ENCODE measurements at places on chromosomes 1 and 21. TPM values are rescaled to one million over a fixed set of nuclear protein-coding genes. Genes with fewer than 3 reads are reported as not detected.

Gene HPCA
- total RNA-seq: 1.8 TPM

GRCh38 chr1:30809514-30810263 is 52.1 kb upstream of the LAPTM5 start:
- DNase-seq: no peak

DNA sequence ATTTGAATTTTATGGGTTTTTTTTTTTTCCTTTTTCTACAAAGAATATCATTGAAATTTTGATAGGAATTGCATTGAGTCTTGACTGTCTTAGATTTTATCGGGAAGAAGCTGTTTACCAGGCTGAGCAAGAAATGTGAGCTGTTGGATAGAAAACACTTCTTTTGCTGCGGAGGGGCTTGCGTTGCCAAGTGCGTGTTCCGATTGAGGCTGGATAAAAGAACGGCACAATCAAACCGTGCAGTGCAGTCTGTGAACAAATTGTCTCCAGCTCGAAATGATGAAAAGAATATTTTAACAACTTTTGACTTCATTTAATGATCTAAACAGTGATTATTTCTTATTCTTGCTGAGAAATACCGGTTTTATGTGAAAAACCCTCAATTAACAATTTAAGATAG is 149.4 kb downstream of the RYR2 start:
- DNase-seq: no peak

Gene PLA2G2C
- not detected for total RNA-seq

Gene KCNK1
- total RNA-seq: 24.5 TPM

DNA sequence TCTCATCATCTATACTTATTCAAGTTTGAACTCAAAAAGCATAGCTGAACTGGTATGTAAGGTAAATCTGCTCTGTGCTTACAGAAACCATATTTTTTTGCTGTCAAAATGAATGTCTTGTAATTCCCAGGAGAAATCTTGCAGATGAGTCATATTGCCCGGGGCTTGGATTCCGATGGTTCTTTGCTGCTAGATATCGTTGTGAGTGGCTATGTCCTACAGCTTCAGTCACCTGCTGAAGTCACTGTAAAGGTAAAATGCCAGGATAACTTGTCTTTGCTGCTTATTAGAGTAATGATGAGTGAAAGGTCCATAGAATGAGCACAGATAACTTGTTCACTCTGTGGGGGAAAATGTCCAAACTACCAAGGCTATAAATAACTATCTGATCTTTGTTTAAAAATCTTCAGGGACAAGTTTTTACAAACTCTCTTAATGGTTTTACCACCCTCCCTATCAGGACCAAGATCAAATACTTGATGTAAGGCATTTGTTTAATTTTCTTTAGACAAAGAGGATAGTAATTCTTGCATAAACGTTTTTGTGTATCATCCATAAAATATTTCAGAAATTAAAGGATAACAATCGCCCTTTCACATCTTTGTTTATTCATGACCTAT is 222.3 kb downstream of the TPR start:
- DNase-seq: no peak

DNA sequence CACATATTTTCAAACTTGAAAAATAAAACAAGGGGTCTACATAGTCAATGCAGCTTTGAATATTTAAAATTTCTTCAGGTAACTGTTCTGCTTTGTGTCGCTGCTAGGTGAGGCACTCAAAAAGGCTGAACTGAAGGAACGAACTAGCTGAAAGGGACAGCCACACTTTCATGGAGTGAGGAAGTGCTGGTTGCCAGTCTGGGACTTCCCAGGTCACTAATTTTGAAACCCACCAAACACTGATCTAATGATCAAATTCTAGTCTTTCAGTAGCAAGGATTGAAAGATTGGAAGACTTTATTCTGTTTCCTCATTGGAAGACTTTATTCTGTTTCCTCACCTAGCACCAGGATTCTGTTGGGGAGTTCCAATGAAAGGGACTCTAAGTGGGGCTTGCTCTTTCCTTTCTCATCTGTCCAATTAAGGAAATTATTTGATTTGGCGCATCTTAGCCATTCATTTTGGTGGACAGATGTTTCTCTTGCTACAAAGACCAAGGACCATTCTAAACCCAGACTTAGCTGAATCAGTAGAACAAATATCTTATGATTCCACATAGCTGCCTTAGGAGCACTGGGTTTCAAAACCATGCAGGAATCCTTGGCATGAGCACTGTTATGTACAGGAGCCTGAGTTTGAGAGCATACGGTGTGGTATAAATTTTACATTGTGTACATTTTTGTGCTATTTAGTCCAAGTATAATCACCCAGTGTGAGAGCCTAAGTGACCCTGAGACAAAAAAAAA is 10.9 kb upstream of the ARID1A start:
- DNase-seq: no peak

- DNase-seq: no peak
These were observed 4.1 kb upstream of the TRAF3IP3 start for GRCh38 chr1:209751627-209752231.

Gene C1orf105
- not detected for total RNA-seq

DNA sequence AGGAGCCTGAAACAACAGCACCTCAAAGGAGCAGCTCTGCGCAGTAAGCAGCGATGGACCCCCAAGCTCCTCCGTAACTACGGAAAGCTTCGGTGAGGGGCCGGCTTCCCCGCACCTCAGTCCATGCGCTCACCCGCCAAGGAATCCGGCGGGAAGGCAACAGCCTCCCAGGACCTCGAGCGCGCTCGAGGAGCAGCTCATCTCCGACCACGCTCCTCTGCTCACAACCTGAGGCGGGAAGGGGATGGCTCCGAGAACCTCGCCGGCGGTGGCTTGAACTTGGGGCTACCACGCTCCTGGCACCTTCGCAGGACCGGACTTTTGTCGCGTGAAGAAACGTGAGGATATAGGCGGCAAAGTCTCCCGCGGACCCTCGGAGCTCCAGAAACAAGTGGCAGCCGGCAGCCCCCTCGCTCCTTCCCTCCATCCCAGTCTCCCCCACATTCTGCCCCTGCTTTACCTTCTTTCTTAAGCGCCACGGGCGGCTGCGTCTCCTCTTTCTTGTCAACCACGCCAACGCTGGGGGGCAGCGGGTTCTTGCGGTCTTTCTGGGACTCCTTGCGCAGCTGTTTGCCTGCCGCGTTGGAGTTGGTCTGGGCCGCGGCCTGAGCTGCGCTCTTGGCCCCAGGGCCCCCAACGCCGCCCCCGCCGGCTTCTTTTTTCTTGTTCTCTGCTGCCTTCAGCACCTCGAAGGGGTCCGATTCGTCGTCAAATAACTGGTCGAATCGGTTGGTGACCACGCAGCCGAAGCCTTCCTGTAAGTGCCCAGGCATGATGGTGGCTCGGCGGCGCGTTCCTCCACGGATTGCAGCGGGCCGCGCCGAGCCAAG is 459 bp downstream of the SERBP1 start:
- DNase-seq: no peak

Gene BCL2L15
- total RNA-seq: 20.9 TPM

DNA sequence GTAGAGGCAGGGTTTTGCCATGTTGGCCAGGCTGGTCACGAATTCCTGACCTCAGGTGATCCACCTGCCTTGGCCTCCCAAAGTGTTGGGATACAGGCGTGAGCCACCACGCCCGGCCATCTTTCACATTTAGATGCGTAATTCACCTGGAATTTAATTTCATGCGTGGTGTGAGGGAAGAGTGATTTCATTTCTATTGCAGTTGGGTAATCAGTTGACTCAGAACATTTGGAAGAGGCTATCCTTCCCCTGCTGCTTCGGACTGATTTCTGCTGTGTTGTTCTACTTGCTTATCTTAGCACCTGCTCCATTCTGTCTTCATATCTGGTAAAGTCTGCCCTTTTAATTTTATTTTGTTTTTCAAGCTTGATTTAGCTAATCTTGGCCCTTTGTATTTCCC is 19.1 kb downstream of the DIP2A start:
- no peak for DNase-seq

DNA sequence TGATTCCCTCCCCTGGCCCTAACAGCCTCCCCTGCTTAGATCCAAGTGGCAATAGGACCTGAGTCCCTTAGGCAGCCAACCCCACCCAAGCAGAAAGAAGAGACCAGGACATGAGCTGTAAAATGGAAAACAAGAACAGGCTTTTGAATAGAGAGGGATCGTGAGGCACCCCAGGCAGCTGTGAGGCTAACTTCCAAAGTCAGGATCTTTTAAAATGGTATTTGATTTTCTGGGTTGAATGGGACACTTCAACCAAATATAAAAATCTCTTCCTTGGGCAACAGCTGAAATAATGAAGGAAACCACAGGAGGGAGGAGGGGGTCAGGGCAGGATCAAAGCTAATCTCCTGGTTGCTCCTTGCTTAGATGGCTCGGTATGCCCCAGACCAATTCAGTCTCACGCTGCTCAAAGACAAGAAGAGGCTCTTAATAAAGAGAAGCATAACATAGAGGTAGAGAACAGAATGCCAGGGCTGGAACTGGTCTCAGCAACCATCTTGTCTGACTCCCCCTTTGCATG is 28.6 kb upstream of the AVPR1B start:
- DNase-seq: no peak

GRCh38 chr1:151510020-151510405 is 1.2 kb upstream of the CGN start:
- DNase-seq: peak; percentile 67

DNA sequence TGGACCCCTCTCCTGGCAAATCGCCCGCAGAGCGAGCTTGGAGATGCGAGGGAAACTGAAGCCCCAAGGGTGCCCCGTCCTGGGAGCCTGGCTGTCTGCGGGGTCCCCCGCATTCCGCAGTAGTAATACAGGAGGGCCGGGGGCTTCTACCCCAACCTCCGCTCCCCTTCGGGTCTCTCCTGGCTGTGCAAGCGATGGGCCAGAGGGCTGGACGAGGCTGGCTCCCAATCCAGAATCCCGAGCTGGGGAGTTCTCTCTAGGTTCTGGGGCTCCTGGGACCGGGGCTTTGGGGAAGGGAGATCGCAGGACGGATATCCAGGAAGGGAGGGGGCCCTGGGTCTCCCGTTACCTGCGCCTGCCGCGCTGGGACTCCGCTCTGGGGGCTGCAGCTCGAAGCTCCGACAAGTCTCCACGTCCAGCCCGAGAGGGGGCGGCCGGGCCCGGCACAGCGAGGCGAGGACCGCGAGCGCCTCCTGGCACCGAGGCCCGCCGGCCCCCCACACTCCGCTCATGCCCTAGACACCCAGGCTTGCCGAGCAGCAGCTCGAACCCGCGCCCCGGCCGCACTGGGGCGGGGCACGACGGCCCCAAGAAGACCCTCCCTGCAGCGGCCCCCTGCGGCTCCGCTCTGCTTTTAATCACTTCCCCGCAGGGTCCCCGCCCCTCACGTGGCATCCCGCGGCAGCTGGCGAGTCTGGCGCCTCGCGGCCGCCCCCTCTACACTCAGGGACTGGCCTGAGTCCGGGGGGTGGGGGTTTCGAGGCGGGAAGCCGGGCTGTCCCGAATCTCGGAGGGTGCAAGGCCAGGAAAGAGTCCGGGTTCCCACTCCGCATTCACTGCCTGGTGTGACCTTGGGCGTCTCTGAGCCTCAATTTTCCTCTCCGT is at the start of gene SYT6:
SYT6 (minus strand) TSS at position 609 of the 885 bp plus-strand sequence; CDS start at position 512, 97 bp downstream.
- DNase-seq: no peak

Gene OR6Y1
- total RNA-seq: not detected

GRCh38 chr1:246280551-246280950 is 226.5 kb downstream of the SMYD3 start:
- DNase-seq: no peak

GRCh38 chr1:30911059-30911954 is 2.7 kb upstream of the SDC3 start:
- DNase-seq: peak; percentile 90

DNA sequence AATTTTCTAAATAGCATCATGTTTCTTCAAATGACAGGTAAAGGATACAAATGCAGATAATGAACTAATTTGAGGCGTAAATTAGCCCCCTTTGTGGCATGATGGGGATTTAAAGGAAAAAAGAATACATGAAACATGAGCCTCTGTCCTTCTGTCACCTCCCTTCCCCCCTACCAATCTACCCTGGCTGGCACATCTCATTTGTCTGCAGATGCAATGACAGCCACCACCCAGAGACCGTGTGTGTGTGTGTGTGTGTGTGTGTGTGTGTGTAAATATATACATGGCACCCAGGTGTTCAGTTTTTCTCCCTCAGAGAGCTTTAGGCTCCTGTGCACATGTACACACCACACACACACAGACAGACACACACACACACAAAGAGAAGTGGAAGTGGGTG is 451.1 kb downstream of the RWDD3 start:
- DNase-seq: no peak

DNA sequence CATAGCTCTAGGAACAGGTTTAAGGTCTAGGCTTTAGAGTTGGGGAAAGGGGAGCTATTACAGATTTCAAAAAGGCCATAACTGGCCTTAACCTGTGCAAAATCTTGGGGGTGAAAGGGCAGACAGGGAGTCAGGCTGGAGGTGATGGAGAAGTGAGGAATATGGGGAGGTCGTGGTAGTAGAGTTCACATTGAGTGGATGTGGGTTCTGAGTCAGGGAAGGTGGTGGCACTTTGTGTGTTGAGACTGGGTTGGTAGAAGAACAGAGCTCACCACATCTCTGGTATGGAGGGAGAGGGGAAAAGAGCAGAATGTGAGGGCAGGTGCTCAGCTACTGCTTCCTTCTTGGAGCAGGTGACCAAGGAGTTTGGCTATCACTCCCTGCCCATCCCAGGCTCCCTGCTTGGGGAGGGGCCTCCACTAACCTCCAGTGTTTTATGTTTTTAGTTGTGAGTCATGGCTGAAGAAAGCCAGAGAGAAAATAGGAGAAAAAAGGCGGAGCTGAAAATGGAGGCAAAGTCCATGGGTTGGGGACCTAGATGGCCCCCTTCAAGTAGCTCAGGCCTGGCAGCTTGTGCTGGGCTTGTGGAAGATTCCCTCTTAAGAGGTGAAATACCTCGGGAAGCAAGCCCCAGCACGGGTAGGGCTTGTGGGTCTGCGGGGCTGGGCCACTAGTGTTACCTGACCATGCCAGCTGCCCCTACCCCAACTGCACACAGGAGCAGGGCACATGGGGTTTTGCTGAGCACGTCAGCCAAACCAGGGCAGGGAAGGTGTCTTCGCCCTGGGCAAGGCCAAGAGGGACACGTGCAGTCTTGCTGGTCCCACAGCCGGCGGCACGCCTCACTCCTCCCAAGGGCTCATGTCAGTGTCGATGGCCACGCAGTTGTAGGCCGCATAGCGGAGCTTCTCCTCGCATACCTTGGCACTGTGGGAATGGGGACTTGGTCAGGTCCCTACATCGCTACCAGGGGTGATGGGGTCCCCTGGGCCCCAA is 8.2 kb downstream of the HECTD3 start:
- no peak for DNase-seq

Gene RAP1GAP
- 157 TPM for total RNA-seq

Gene CRP
- 46.3 TPM for total RNA-seq

Gene SMCP
- not detected for total RNA-seq

DNA sequence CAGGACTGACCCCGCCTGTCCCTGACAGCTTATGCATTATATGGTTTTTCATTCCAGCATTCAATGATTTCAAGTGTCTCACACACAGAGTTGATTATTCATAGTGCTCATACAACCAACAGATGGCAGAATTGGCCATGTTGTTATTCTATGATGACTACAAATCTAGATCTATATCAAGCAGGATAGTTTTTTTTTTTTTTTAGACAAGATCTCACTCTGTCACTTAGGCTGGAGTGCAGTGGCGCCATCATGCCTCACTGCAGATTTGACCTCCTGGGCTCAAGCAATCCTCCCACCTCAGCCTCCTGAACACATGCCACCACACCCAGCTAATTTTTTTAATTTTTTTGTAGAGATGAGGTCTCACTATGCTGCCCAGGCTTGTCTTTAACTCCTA is 40.1 kb upstream of the LRRC8D start:
- no peak for DNase-seq

All from mucosa of gallbladder (tissue), 1 donor.